ENCODE measurements at places on chromosomes 1 and 21.
A peak's percentile ranks its signal among the peaks of the same experiment; 100 is the strongest.

DNA sequence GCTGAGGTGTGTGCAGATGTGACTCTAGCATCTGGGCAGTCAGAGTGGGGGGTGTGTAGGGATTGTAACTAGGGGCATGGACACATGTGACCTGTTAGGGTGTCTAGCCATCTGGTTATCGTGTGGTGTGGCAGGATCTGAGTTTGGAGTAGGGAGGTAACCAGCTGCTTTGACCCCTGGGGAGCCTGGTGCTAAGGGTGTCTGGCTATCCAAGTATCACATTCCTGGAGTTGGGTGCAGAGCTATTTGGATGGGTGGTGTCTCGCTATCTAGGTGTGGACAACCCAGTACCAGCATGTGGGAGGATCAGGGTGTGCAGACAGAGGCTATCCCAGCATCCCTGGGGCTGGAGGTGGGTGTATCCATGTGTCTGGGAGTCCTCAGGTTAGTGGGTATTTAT is 4.7 kb downstream of the PTPRU start:
- no peak for DNase-seq

DNA sequence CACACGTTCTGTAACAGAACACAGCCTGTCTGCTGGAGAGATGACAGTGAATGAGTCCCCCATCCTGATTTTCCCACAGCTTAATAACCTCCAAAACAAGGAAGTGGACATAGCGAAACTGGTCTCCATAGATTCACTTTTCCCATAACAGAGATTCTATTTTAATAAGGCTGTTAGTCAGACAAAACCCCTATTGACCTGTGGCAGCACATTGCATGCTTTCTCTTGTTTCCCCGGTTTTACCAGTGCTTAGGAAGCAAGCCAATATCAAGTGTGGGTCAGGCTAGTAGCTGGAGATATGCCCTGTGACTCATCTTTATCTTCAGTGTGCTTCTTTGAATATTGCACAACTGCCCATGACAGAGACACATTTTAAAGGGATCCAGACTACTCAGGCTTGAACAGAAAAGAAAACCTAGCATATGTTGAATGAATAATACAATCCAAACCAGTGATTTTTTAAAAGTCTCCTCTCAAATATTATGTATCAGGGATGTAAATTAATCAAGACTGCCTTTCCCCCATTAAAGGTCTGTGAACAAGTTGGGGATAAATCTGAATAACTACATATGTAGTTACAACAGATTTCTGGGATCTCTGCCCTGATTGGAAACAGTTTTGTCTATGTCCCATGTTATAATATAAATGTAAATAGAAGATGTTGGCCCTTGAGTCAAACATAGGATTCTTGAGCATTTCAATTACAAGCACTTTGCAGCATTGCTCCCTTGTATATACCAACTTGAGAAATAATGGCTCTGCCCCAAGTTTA is 11.9 kb upstream of the CLDN8 start:
- peak; percentile 25 for DNase-seq

DNA sequence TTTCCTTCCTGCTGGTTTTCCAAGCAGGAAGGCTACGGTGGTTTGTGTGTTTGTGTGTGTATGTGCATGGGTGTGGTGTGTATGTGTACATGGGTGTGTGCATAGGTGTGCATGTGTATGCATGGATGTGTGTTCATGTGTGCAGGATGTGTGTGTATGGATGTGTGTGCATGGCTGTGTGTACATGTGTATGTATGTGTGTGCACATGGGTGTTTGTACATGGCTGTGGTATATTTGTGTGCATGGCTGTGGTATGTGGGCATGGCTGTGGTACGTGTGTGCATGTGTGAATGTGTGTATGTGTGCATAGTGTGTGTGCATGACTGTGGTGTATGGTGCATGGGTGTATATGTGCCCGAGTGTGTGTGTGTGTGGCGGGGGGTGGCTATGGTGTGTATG is 12.3 kb downstream of the C1orf94 start:
- no peak for DNase-seq

DNA sequence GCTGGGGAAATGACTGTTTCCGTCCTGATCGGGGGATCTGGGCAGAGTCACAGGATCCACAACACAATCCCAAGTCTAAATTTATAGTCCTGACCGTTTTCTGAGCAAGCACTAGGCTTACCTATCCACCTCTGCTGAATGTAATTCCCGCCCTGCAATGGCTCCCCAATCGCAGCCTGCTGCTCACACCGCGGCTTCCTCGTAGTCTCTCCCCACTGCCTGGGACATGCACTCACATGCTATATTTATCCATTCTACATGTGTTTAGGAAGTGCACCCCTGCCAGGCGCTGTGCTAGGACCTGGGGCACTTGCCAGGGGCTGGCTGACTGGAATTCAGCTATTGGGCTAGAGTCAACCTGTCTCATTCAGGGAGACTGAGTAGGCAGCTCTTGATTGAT is 246.6 kb upstream of the CSF3R start:
- no peak for DNase-seq

DNA sequence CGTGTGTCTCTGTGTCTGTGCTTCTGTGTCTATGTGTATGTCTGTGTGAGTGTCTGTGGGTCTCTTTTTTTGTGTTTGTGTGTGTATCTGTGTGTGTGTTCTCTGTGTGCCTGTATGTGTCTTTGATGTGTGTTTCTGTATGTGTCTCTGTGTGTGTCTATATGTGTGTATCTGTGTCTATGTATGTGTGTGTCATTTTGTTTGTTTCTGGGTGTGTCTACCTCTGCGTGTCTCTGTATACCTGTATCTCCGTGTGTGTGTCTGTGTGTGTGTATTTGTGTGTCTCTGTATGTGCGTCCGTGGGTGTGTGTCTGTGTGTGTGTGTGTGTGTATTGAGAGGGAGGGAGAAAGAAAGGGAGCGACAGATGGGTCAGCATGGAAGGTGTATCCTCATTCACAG is 106.3 kb upstream of the TRABD2B start:
- DNase-seq, result no peak

GRCh38 chr1:239999170-239999569 is 92.5 kb upstream of the FMN2 start:
- DNase-seq, result no peak

DNA sequence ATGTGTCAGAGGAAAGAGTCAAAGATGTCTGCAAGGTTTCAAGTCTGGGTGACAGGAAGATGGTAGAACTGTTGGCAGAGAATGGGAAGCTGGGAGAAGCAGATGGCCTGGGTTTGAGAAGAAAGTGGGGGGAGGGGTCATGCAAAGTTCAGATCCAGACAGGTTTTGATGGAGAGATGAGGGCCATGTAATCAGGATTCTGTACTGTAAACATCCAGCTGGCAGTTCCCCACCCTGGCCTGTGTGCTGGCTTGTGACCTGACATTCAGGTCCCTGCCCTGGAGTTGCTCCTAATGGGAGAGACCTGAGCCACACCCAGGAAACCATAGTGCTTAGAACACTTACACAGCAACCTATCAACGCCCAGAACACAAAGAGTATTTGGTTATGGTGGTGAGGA is 15.6 kb upstream of the ETV3 start:
- DNase-seq, result no peak

- DNase-seq, result peak; percentile 90
Observed at GRCh38 chr1:160124705-160125478, 9.3 kb downstream of the ATP1A2 start.

GRCh38 chr1:73161418-73161817 is 879.1 kb upstream of the NEGR1 start:
- DNase-seq, result no peak
